Hematopoietic multipotent progenitor cell treated with erythropoietin and hydrocortisone succinate and interleukin-3 and kit ligand, for 6 days (in vitro differentiated cells): ENCODE measurements at places on chromosomes 12 and 14.

- DNase-seq: peak; percentile 67
Observed at GRCh38 chr14:22303589-22304195, 285.3 kb downstream of the DAD1 start.

- DNase-seq: no peak
Observed at GRCh38 chr14:58646479-58646878, 8.7 kb downstream of the DACT1 start.

DNA sequence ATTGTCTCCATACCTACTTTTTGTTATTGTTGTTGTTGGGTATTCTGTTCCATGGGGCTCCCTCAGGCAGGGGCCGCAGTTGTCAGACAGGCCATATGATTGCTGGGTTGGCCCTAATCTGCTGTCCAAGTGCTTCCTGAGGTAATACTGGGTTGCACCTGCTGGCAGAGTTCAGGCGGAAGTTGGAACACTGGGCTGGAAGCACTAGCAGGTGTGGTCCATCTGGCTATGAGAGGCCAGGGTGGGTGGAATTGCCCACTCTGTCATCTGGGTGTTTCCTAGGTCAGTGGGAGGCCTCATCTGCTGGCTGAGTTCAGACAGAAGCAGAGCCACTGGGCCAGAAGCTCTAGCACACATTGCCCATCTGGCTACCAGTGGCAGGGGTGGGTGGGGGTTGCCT, 81.3 kb upstream of the NID2 start:
- no peak for DNase-seq

- DNase-seq: no peak
Observed at GRCh38 chr12:118220702-118221101, 84.8 kb downstream of the PEBP1 start.

DNA sequence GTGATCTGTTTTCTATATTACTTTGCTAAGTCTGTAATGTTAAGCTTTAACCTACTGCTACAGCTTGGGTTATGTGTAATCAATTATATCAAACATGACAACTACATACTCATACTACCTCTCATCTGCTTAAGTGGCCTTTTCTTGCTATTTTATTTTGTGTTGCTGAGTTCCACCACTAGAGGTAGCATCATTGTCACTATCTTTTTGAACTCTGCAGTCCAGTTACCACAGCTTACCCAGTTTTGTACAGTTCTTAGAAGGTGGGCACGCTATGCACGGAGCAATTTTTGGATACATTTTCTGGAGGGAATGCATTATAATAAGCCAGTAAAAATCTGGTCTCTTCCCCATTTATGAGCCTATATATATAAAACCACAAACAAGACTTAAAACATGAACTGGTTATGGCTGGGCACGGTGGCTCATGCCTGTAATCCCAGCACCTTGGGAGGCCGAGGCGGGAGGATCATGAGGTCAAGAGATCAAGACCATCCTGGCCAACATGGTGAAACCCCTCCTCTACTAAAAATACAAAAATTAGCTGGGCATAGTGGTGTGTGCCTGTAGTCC, 48.5 kb downstream of the SAV1 start:
- peak; percentile 66 for DNase-seq

DNA sequence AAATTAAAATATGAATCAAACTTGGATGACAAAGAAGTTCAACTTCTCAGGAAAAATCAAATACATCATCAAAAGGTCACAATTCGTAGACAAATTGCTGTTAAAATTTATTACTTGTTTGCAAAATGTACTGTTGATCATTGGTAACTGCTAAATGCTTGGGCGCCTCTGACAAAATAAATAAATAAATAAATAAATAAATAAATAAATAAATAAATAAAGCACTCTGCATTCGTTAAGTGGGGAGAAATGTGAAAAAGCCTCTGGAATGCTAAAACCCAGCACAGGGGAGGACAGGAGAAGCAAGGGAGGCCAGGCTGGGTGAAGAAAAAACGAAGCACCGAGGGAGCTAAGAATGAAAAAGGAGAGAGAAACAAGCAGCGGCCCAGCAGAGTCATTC, 115.2 kb downstream of the BCL11B start:
- no peak for DNase-seq

DNA sequence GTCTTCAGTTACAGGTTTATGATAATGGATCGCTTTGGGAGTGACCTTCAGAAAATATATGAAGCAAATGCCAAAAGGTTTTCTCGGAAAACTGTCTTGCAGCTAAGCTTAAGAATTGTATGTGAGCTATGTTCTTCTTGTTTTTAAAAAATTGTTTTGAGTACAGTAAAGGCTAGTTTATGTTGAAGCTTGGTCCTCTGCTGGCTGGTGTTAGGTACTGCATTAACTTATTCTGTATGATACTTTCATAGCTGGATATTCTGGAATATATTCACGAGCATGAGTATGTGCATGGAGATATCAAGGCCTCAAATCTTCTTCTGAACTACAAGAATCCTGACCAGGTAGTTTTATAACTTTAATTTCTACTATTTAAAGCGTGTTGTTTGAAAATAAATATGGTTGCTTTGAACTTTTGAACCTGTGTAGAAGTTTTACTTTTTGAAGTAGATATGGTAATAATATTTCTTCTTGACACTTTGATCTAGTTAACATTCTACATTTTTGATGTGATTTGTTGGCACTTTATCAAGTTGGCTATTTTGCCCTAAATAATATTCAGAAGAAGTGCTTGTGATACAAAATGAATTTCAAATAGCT, 55.7 kb downstream of the VRK1 start:
- DNase-seq: peak; percentile 78

GRCh38 chr14:95765051-95765450, 51.1 kb upstream of the TCL1A start:
- no peak for DNase-seq

DNA sequence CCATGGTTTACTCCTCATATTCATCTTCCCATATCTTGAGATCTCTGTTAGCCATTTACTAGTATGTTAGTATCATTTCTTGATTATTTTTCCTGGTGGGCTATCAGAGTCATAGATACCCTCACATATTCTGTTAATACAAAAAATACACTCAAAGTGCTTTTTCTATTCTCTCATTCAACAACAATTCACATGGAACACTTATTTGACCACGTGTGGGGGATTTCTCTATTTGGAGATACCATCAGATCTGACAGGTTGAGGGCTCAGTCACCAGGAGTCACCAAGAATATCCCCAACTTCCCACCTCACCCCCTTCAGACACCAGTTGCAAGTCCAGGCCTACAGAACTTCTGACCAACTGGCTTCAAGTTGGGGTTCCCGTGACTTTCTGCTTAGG, 51.9 kb upstream of the A2ML1 start:
- DNase-seq: no peak

- no peak for DNase-seq
Observed at GRCh38 chr12:94260717-94261116, 112.3 kb downstream of the PLXNC1 start.

- DNase-seq: peak; percentile 41
Observed at GRCh38 chr14:102516531-102517391, 7.2 kb upstream of the ANKRD9 start.

- DNase-seq: no peak
Observed at GRCh38 chr12:72282721-72283120, 10.6 kb downstream of the TRHDE start.

DNA sequence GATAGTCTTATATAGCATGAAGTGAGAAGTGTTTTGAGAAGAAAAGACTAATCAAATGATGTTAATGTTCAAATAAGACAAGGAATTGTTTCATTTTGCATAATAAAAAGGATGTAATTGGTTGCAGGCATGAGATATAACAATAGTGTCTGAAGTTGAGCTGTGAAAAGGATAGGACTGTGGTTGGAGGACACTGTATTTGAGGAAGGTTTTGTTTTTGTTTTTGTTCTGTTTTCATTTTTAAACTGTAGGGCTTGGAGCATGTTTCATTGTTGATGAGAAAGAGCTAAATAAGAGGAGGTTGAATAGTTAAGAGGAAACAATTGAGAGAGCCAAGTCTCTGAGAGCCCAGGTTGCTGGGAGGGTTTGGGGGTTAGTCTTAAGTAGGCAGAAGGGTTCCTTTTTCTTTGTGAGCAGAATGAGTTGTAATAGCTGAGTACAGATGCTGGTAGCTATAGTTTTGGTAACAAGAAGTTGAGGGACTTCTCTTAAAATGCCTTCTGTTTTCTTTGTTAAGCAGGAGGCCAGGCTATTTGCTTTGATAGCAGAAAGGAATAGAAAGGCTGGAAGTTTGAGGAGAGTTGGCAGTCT, 58.4 kb downstream of the CCDC91 start:
- peak; percentile 21 for DNase-seq

GRCh38 chr14:89959853-89960445, 4.2 kb downstream of the TDP1 start:
- no peak for DNase-seq

- DNase-seq: no peak
Observed at GRCh38 chr12:90099288-90099687, 390.6 kb upstream of the ATP2B1 start.

GRCh38 chr12:25744313-25744712, 191.2 kb upstream of the LMNTD1 start:
- DNase-seq: no peak

DNA sequence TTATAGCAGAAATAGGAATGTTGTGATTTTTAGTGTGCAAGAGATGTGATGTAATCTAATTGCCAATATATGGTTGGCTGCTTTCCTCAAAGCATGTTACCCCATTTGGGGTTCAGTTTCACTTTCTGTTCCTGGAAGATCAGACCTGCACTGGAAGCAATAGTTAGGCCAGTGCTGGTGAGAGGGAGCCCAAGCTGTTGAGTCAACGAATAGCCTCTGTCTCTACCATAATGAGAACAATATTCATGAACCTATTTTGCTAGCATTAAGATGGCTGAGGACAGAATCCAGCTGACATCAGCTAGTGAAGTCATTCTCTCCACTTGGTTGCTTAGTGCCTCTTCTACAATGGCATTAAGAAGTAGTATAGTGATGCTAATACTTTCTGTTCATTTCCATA, 379.9 kb upstream of the DCN start:
- DNase-seq: no peak

DNA sequence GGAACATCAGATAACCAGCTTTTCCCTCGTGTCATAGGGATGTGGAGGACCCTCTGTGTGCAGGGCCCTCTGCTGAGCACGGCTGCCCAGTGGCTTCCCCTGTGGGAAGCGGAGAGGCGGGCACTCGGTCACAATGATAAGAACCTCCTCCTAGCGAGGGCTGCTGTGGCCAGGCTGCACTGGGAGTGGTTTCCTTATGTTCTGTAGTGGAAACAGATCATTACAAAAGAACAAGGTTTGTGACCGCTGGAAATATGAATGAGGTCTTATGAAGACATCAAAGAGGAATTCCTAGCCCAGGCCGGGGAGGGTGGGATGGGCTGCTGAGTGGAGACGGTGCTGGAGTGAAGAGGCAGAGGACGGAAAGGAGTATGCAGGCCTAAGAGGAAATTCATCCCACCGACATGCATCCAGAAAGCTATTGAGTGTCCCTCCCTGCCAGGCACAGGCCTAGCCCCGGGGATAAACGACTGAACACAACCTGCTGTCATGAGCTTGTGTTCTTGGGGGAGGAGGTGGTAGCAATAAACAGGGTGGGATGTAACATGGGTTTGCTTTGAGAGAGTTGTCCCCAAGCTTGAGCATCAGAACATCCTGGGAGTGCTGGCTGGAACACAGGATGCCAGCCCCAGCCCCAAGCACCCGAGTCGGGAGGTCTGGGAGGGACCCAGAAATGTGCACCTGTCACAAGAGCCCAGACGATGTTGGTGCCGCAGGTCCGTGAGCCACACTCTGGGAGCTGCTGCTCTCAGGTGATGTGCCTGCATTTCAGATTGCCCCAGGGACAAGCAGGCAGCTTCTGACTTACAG, 37.5 kb downstream of the FZD10 start:
- no peak for DNase-seq

DNA sequence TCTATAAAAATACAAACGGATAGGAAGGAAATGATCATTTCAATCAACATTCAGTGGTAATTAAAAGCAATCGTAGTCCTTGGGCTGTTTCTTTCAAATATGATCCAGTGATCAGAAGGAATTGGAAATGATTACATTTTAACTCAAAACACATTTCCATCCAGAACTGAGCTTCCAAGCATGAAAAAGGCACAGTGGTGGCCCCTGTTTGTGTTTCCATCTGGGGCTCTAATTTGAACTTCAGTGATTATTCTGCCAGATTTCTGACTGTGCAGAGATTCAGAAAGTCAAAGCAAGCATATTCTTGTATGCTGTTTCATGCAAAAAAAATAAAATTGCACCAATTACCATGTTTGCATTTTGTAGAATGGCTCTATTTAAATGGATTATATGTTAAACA, 157.0 kb upstream of the LMNTD1 start:
- DNase-seq: no peak

DNA sequence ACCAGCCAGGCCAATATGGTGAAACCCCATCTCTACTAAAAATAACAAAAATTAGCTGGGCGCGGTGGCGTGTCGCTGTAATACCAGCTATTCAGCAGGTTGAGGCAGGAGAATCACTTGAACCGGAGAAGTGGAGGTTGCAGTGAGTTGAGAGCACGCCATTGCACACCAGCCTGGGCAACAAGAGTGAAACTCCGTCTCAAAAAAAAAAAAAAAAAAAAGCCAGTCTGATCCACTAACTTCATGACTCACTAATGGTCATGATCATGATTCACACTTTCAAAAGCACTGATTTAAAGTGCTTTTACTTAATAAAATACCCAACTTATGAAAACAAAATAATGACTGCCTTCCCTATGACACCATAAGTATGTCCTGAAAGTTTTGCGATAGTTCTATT, 38.4 kb upstream of the CPM start:
- no peak for DNase-seq

GRCh38 chr12:15962760-15963159, 51.6 kb downstream of the DERA start:
- no peak for DNase-seq

- no peak for DNase-seq
Observed at GRCh38 chr12:88472775-88473174, 107.5 kb downstream of the KITLG start.

DNA sequence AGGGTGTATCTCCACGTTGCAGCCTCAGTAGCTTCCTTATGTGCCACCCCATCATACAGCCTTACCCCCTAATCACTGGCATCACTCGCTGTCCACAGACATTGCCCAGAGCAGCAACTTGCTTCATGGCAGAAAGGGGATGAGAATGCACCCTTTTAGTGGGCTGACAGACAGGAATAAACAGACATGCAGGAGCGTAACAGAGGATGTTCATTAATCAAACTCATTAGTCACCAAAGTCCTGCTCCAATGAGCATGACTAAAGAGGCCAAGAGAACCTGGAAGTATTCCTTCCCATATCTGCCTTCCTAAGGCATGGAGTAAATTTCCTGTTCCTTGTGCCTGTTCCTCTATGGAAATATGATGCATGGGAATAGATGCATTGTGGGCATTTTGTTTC, 197.0 kb downstream of the PHLDA1 start:
- DNase-seq: no peak

- DNase-seq: peak; percentile 56
Observed at GRCh38 chr14:22282417-22282816, 306.6 kb downstream of the DAD1 start.
